ENCODE measurements at places on chromosomes 3 and 15. TPM values are rescaled to one million over a fixed set of nuclear protein-coding genes. Genes with fewer than 3 reads are reported as not detected.

- peak; percentile 84 for DNase-seq
Observed at GRCh38 chr3:169772305-169772896, 795 bp upstream of the MYNN start.

- DNase-seq, result peak; percentile 26
Observed at GRCh38 chr3:51384055-51384725, 901 bp upstream of the MANF start.

DNA sequence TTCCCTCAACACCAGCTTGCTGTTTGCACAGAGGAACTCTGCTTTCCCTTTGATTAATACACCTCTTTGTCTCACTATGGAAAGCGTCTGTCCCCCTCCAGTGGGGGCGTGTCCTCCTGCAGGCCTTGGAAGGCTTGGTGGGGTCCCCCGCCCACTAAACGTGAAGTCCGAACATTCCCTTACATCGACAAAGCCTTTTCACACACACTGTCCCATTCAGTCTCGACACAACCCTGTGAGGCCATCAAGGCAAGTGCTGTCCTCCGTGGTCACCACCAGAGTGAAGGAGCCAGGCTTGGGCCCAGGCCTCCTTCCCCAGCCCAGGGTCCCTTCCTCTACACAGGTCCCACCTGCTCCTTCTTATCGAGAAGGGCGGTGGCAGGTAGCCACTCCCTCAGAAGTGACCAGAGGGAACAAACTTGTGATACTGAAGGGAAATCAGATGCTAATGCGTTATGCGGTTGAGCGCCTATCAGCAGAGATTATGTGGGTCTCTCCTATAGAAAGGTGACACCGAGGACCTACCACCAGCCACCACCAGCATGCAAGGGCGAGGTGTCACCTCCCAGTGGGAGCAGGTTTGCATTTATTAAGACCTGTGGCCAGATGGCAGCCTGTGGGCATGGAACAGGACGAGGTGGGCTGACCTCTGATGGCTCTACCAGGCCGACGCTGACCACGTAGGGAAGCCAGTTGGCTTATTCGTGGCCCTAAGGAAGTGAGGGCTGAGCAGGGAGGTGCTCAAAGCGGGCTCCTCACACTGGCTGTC lies 6.6 kb downstream of the NRROS start:
- no peak for DNase-seq

GRCh38 chr15:75759416-75760130 lies 46.9 kb upstream of the CSPG4 start:
- no peak for DNase-seq

The CEMIP gene
- total RNA-seq, result 17.2 TPM

- no peak for DNase-seq
Observed at GRCh38 chr3:35617370-35617769, 22.0 kb upstream of the ARPP21 start.

The SSR3 gene
- total RNA-seq, result 338 TPM

The XCR1 gene
- not detected for total RNA-seq

GRCh38 chr3:48451270-48451669 lies 4.7 kb downstream of the ATRIP start:
- DNase-seq, result no peak

DNA sequence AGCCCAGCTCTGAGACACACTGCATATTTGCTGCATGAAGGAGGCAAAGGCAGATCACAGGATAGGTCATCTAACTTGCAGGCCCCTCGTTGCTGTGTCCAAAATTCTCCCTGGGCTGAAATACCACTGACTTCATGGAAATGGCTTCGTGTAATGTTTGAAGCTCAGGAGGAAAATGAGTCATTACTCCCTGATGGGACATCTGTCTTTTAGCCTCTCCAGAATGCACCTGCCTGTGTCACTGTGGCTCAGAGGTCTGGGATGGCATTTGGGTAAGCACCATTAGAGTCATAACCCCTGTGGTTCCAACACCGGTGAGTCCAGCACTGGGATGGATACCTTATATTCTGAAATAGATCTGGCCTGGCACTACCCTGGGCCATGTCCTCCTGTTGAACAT lies 51.5 kb downstream of the IL12A start:
- peak; percentile 85 for DNase-seq

- no peak for DNase-seq
Observed at GRCh38 chr3:50350213-50350526, 405 bp downstream of the NPRL2 start.

The METTL6 gene
- total RNA-seq, result 25.3 TPM

DNA sequence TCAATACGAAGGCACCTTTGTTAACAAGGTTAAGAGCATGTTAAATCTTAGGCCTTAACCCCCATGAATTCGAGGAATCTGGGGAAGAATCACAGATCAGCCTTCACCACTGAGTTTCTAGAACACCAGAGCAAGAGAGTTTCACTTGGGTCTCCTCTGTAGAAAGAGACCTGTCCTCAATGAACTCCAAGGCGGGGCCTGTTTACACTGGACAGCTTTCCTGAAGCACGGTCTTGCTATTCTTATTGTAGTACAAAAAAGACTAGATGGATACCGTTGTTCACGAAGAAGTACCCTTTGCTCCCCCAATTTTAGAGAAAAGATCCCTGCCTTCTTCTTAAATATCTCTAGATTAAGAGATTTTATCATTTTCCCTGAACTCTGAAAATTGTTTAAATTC lies 64.9 kb downstream of the USF3 start:
- DNase-seq, result no peak

DNA sequence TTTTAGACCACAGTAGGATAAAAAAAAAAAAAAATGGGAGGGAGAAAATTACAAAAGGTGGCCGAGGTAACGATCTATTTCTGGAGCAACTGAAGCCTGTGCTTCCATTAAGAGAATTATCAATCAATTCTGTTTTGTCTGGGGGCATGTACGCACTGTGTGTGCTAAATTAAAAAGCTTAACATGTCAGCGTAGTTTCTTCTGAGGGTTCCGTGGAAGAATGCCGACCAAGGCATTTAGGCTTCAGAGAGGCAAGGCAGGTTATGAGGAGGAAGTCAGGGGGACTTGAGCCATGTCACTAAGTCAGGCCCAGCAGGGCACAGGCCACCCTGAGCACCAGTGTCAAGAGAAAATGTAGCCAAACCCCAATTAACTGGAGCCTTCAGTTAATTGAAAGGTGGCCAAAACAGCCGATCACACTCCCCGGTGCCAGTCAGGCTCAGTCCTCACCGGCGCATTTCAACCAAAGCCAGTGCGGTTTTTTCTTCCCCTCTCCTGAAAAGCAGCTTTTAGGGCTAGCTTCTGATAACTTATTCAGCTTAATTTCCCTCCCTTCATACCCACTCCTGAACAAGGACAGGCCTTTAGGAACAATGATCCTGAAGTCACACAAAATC lies 113.9 kb downstream of the MEGF11 start:
- DNase-seq, result no peak

- no peak for DNase-seq
Observed at GRCh38 chr3:171108066-171108465, 81.5 kb upstream of the SLC2A2 start.

DNA sequence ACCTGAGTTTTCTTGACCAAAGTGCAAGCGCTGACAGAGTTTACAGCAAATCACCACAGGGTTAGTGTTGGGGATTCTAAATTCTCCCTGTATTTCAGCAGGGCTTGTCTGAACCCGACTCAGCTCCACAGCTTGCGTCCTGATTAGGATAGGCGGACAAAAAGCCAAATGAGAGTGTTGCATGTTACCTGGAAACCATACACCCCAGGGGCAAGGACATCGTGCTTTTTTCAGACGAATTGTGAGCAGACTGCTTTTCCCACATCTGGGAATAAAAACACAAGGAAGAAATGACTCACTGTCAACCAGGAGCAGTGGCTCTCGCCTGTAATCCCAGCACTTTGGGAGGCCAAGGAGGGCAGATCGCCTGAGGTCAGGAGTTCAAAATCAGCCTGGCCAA lies 3.0 kb downstream of the DZIP1L start:
- no peak for DNase-seq
